RWPE1 (cell line): ENCODE measurements at places on chromosomes 5 and 9.

GRCh38 chr9:90044710-90045151 is 439.9 kb downstream of the GADD45G start:
- DNase-seq: peak; percentile 71

- DNase-seq: no peak
Measured at GRCh38 chr9:18059447-18059846, 414.5 kb upstream of the ADAMTSL1 start.

- DNase-seq: peak; percentile 57
Measured at GRCh38 chr9:89732295-89732938, 127.6 kb downstream of the GADD45G start.

DNA sequence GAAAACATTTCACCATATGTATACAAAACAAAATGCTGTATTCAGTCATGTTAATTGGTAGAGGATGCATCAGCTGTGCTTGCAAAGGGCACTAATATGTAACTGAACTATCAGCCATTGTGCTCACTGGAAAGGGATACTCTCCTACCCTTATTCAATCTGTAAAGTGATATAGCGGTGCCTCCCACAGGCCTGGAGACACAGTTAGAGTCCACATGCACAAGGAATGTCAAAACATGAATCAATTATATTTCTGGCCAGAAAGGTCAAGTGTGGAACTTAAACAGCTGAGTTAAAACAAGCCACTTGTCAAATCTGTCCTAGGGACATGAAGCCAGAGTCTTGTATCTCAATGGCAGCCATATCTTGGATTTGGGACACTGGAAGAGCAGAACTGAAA is 71.2 kb upstream of the IZUMO3 start:
- DNase-seq: no peak

GRCh38 chr9:104971511-104971910 is 43.6 kb upstream of the ABCA1 start:
- DNase-seq: no peak

DNA sequence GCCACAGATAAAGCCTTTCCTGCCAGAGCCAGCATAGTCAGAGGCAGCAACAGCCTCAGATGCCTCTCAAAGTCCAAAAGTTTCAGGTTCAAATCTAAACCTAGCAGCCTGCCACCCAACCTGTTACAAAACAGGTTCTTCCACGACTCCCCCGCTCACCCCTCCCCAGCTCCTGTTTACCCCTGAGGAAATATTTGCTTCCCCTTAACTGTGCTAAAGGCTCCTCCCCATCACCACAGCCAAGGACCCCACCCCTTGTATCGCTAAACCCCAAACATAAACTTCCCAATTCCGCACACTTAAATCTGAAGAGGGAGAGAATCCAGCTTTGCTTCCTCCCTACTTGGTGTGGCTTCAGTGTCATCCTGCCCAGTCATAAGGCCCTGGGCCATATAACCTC is 15.4 kb upstream of the VDAC1 start:
- DNase-seq: no peak

DNA sequence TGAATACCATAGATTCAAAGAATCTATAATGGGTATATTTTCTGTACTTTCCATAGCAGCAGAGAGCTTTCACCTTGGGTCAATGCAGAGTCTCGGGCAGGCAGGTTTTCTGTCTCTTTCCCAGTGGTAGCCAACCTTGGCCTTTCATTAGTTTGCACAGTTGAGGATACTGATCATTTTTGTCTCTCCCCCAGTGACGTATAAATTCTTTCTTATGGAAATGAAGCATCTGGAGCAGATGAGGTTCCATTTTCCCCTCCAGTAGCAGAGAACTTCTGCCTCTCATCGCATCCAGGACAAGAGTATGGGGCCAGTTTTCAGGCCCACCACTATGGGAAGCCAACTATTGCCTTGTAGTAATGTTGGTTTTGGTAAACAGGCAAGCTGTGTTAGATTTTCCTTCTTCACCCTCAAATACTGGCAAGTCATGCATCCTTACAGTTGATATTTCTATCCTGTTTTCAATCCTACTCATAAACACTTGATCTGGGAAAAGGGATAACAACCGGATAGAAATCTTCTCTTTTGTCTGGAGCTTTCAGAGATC is 845.2 kb upstream of the CDH18 start:
- DNase-seq: no peak

DNA sequence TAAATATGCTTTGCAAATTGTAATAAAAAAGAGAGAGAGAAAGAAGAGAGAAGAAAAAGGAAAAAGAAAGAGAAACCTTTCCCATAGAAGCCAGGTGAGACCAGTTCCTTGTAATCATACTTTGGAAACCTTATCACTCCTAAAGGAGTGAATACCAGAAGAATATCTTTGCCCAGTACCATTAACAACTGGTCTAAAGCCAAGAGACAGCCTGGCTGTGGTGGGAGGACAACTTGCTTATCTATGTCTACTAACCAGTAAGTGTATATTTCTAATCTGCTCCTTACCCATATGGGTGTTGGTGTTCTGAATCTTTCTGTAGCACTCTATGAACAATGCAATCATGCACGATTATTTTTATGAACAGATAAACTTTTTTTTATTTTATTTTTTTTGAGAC is 10.5 kb upstream of the TXN start:
- no peak for DNase-seq

- DNase-seq: no peak
Measured at GRCh38 chr9:87786876-87787275, 61.0 kb downstream of the CTSL start.

- peak; percentile 68 for DNase-seq
Measured at GRCh38 chr9:121107029-121107428, 32.3 kb downstream of the CNTRL start.

- DNase-seq: no peak
Measured at GRCh38 chr5:138622051-138622450, 46.9 kb upstream of the HSPA9 start.

GRCh38 chr5:5576744-5577143 is 154.3 kb downstream of the ICE1 start:
- DNase-seq: no peak

DNA sequence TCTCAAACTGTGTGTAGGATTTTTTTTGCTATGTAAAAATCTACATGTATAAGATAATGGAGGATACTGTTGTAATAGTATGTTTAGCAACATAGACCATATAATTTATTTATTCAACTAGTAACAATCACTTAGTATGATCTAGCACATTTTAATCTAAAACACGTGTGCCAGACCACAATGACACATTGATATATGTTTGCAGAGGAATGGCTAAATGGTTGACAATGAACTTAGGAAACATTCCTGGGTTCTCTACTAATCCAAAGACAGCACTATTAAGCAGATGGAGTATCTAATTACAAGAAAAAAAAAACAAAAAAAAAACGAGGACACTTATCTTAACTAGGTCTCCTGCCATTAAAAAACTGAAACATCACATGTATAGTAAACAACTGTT is 261.7 kb upstream of the PAPPA start:
- no peak for DNase-seq

GRCh38 chr5:146521403-146522106 is 5.6 kb upstream of the GPR151 start:
- DNase-seq: no peak

DNA sequence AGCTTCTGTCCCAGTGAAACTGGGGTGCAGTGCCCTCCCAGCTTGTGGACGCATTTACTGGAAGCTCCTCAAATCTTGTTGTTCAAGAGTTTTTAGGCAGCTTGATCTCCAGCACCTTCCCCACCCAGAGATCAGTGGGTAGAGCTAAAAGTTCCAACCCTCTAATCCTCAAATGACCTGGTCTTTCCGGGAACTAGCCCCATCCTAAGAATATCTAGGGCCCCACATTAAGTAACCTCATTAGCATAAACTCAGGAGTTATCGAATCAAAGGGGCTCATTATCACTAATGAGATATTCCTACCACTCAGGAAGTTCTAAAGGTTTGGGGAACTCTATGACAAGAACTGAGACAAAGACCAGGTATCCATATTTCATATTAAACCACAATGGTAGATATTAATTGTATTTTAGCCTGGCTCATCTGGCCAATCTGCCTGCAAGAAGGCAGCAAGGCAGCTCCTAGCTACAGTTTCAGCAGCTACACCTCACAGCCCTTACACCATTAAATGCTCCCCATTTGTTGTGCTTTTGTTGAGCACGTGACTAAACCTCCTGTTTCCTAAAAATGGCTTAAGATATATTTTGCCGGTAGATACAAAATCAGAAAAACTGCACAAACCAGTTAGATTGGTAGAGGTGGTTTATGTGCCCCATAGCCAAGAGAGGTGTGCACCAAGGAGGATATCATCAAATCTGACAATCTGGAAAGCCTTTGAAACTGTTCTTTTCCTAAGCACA is 24.6 kb upstream of the SLC22A5 start:
- no peak for DNase-seq

- DNase-seq: peak; percentile 21
Measured at GRCh38 chr5:13830536-13830935, 114.0 kb downstream of the DNAH5 start.

- no peak for DNase-seq
Measured at GRCh38 chr9:136326061-136326760, 1.1 kb upstream of the GPSM1 start.

DNA sequence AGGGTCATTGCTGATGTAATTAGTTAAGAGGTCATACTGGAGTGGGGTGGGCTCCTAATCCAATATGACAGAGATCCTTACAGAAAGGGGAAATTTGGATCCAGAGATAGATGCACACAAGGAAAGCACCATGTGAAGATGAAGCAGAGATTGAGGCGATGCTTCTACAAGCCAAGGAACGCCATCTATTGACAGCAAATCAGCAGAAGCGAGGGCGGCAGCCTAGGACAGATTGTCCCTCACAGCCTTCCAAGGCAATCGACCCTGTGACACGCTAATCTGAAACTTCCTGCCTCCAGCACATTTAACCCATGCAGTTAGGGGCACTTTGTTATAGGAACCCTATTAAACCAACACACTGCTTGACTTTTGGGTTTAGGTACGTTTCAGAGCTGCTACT is 285.1 kb upstream of the DAP start:
- no peak for DNase-seq

DNA sequence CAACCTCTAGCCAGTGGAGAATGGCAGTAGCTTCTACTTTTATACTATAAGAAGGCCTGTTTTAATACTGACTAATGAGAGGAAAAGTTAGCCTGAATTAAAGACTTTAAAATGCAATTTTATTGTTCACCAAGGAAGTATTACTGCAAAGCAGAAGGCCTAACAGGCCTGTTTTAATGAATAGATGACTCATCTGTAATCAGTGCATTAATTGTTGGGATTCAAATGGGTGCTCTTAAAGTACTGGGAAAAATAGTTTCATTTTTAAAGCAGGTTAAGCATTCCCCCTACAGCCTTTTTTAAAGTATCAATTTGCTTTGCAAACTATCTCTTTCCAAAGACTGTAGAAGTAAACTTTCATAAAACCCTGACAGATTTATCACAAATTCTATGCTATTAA is 147.7 kb downstream of the SIL1 start:
- DNase-seq: no peak

- no peak for DNase-seq
Measured at GRCh38 chr9:124558777-124559470, 51.7 kb upstream of the NR5A1 start.

GRCh38 chr9:136697821-136698526 is 10.7 kb upstream of the AGPAT2 start:
- no peak for DNase-seq

GRCh38 chr9:136769710-136770191 is 5.4 kb upstream of the LCN15 start:
- peak; percentile 34 for DNase-seq

DNA sequence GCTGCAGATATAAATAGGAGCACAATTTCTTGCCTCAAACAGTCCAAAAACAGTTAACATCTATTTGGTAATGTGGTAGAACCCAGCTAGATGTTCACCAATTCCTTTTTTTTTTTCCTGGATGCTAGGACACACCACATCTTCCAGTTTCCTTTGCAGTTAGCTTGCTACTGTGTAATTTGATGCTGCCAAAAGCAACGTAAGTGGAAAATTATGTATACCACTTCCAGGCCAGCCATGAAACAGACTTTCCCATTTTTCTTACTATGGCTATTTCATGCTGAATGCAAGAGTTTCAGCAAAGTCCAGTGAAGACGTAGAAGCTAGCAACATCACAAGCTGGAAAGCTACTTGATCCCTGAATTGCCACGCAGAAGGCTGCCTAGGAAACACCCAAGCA is 667.2 kb downstream of the TLE1 start:
- DNase-seq: no peak

- DNase-seq: peak; percentile 40
Measured at GRCh38 chr5:176959051-176959450, 47.5 kb downstream of the UIMC1 start.

- no peak for DNase-seq
Measured at GRCh38 chr5:6715758-6716628, 2.8 kb downstream of the TENT4A start.

DNA sequence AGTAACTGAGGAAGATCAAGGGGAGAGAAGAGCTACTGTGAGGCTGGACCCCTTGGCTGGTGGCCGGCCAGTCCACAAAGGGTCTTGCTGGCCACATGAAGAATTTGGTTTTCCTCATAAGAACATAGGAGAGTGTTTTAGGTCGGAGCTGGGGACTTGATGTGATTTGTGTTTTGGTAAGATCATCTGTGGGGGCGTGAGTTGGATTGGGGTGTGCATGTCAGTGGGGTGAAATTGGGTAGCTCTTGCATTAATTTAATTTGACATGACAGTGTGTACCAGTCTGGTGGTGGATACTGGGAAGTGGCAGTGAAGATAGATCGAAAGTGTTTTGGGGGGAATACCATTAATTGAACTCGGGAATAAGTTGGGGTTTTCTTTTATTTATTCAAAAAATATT is 8.6 kb downstream of the PAM start:
- no peak for DNase-seq

DNA sequence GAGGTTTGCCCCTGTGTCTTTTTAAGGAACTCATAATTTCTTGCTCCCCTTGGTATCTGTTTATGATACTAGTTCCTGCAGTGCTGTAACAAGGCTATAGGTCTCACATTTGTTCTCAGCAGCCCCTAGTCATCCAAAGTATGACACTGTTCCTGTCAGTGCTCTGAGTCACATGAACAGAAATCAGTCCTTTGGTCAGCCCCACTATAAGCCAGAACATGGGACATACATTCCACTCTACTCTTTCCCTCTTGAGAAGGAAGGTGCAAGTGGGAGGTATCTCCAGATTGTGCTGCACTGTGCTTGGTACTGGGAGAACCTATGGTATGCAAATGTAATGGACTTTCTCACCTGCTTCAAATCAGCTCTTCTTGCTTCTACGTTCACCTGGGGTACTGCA is 87.0 kb downstream of the IARS1 start:
- DNase-seq: no peak

- DNase-seq: no peak
Measured at GRCh38 chr5:68071282-68071632, 144.3 kb upstream of the PIK3R1 start.
